ENCODE measurements at places on chromosomes 7 and 10. TPM values are rescaled to one million over a fixed set of nuclear protein-coding genes. Genes with fewer than 3 reads are reported as not detected.

The GIMAP8 gene
- total RNA-seq, result 4.1 TPM

The HOXA1 gene
- total RNA-seq, result 2.7 TPM

The TIAL1 gene
- total RNA-seq, result 122 TPM

The LOXL4 gene
- total RNA-seq, result 0.58 TPM

The LRRC72 gene
- total RNA-seq, result not detected

The TRDMT1 gene
- 7.4 TPM for total RNA-seq

The ENTPD1 gene
- 7.2 TPM for total RNA-seq

The MGAM2 gene
- total RNA-seq, result 25.5 TPM

The LRRC27 gene
- total RNA-seq, result 6.9 TPM

The STOX1 gene
- 1.6 TPM for total RNA-seq

The FGL2 gene
- 21.3 TPM for total RNA-seq

The EN2 gene
- total RNA-seq, result not detected

The LRIT1 gene
- total RNA-seq, result not detected

The TWNK gene
- total RNA-seq, result 7.8 TPM

The NPFFR1 gene
- total RNA-seq, result 0.06 TPM

The PIK3CG gene
- total RNA-seq, result 7.1 TPM

The GRM3 gene
- total RNA-seq, result not detected

The LRRD1 gene
- not detected for total RNA-seq

The RUFY2 gene
- total RNA-seq, result 20.5 TPM

The CPVL gene
- total RNA-seq, result 20.0 TPM

The MOGAT3 gene
- 58.3 TPM for total RNA-seq

The CTNNA3 gene
- total RNA-seq, result 7.5 TPM

The SNCG gene
- 22.1 TPM for total RNA-seq

The FAM13C gene
- total RNA-seq, result 18.8 TPM

The SP4 gene
- 3.8 TPM for total RNA-seq

The DYNC1I1 gene
- total RNA-seq, result 0.41 TPM

The SLC16A9 gene
- total RNA-seq, result 34.9 TPM

The TBX20 gene
- total RNA-seq, result not detected

The PKD2L1 gene
- 0.60 TPM for total RNA-seq

The PAPSS2 gene
- total RNA-seq, result 123 TPM

The MYO1G gene
- 6.9 TPM for total RNA-seq

The CPEB3 gene
- 11.0 TPM for total RNA-seq

The CALML5 gene
- not detected for total RNA-seq

The RADIL gene
- 7.4 TPM for total RNA-seq

The PIK3AP1 gene
- total RNA-seq, result 10.4 TPM

The ERVW-1 gene
- total RNA-seq, result not detected

The SLC18A2 gene
- 1.9 TPM for total RNA-seq

The ATXN7L1 gene
- 26.0 TPM for total RNA-seq

The PRPS1L1 gene
- not detected for total RNA-seq

The ZNF365 gene
- total RNA-seq, result not detected

The FAM237B gene
- total RNA-seq, result not detected

The HDAC9 gene
- 17.5 TPM for total RNA-seq

The RASSF4 gene
- 32.3 TPM for total RNA-seq

The CCL24 gene
- 25.6 TPM for total RNA-seq

The LRRC61 gene
- 11.8 TPM for total RNA-seq

The ACTL6B gene
- 1.2 TPM for total RNA-seq

The ZNF853 gene
- 19.9 TPM for total RNA-seq

The DNAH11 gene
- total RNA-seq, result 0.47 TPM

The CDC14C gene
- total RNA-seq, result not detected

Measured in mucosa of descending colon (tissue), 3 donors.